Stimulated activated CD8-positive, alpha-beta memory T cell treated with anti-CD3 and anti-CD28 coated beads, Interleukin-4, amount 100 ng/mL, for 1 hour (primary cell): ENCODE measurements at places on chromosomes 2 and 18.

GRCh38 chr2:16671760-16672159 lies 6.1 kb upstream of the CYRIA start:
- DNase-seq = no peak

DNA sequence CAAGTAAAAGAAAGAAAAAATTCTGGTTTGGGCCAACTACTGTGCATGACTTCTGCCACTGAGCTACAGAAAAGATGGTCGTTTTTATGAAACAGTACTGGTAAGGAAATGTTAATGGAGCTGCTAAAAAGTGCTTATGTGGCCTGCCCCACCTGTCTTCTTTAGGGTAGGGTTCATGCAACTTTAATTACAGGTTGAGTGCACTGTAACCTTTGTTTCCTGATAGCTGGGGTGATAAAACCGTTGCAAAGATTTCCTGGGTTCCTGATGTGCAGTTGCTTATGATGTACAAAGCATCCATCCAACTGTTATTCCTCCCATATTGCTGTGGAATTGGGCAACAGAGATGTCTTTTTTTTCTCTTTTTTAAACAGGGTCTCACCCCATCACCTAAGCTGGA lies 34.3 kb upstream of the PUM2 start:
- no peak for DNase-seq

- no peak for DNase-seq
These were observed 2.3 kb upstream of the BCL11A start for GRCh38 chr2:60555783-60556139.

DNA sequence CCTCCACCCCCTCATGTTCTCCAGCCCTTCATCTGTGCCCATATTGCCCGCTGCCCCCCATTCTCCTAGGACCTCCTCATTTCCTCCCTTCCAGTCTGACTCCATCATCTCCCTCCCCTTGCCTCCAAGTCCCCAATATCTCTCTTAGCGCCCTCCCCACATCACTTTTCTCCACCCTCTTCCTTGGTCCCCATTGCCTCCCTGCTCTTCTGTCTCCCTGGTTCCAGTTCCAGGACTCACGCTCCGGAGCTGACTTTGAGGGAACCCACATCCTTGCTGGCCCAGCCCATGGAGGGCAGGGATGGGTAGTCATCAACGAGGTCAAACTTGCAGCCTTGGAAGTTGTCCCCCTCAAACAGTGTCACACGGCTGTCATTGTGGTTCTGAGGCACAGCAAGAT lies 2.6 kb downstream of the CRYBA2 start:
- DNase-seq = no peak

DNA sequence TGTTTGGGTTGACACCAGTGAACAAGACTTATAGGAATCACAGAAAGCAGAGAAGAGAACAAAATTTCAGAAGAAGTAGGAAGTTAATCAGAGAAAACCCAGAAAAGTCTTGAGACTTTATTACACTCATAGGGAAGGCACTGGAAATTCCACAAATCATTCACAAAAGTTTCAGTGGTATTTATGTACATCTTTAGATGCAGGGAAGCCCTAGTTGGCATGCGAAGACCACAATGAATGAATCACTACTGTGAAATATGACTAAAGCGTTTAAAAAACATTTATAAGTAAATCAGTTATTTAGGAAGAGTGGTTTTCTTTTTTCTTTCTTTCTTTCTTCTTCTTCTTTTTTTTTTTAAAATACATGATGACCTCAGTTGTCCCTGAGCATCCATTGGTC lies 105.1 kb downstream of the NUP35 start:
- no peak for DNase-seq

GRCh38 chr18:10660179-10660884 lies 134.5 kb downstream of the NAPG start:
- DNase-seq = no peak

DNA sequence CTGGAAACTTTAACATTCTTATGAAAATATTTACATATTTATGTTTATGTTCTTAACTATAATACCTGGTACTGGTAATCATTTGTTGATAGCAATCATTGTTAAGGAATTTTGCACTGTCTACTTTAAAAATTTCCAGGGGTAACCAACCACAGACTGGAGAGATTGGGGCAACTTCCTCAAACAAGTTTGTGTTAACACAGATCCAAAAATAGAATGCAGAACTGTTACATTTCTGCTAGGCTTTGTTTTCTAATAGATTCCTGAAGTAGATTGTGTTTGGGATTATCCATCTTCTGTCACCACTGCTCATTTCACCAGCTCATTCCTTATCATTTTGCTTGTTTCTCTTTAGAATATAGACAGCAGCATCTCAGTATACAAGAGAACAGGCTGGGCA lies 23.7 kb downstream of the RNF125 start:
- DNase-seq = no peak

GRCh38 chr18:48733643-48734253 lies 194.9 kb downstream of the CTIF start:
- DNase-seq = no peak

GRCh38 chr2:235098269-235098668 lies 146.5 kb downstream of the SH3BP4 start:
- no peak for DNase-seq
